ENCODE measurements at places on chromosomes 4 and X. TPM values are rescaled to one million over a fixed set of nuclear protein-coding genes. Genes with fewer than 3 reads are reported as not detected.

STK26 gene
- 64.3 TPM for total RNA-seq

DNA sequence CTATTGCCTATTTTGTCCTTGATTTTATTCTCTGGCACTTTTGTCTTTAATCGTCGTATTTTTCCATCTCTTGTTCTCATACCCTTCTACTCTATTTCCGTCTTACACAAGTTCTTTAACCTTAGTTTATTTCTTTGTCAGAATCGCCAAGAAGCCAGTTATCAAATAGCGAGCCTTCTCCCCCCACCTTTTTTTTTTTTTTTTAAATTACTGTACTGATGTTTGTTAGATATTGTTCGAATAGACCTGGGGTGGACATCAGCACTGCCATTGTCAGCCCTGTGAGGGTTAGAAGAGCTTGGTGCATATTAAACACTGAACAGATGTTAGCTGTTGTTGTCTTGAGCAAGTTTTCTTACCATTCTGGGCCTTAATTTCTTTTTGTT, 1.2 kb downstream of the SPCS3 start:
- DNase-seq, result no peak
- peak overlapping the region; percentile 84 for H3K27ac ChIP-seq
- peaks cover 6% of the 10 kb centered on the region for H3K36me3 ChIP-seq
- H3K4me1 ChIP-seq, result peaks cover 18% of the 10 kb centered on the region

DNA sequence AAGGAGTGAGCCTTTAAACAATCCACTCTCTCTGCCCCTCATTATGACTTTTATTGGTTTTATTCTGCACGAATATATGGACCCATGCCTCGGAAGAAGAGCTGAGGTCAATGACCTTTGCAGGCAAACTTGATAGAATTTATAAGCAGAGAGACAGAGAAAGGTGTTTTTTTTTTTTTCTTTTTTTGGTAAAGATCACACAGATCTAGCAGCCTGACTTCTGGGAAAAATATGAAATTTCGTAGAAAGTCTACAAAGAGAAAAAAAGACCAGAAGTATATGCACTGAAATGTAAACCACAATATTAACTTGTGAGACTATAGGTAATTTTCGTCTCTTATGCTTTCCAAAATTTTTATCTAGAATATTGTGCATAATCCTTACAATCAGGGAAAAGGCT, 61.6 kb downstream of the LEF1 start:
- H3K27ac ChIP-seq, result no peak overlapping the region
- H3K4me3 ChIP-seq, result no peak overlapping the region
- H3K4me1 ChIP-seq, result peaks cover 26% of the 10 kb centered on the region
- peaks cover 14% of the 10 kb centered on the region for H3K27me3 ChIP-seq
- DNase-seq, result no peak
- peaks cover 12% of the 10 kb centered on the region for H3K36me3 ChIP-seq

DNA sequence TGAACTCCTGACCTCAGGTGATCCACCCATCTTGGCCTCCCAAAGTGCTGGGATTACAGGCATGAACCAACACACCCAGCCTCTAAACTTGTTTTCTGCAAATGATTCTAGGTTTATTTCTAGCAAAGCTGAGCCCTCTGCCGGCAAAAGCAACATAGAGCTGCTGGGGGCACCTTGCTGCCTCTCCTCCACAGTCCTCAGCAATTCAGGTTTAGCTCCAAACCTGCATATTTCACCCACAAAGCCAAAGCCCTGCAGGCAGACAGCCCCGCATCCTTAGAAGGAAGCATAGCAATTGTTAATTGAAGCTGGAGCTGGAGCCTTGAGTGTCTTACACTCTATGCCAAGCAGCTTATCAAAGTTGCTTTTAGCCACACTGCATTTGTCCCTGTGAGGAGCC, 24.9 kb upstream of the OCIAD2 start:
- H3K4me3 ChIP-seq, result no peak overlapping the region
- DNase-seq, result no peak
- no peaks in the 10 kb centered on the region for H3K27me3 ChIP-seq
- H3K4me1 ChIP-seq, result no peaks in the 10 kb centered on the region
- no peaks in the 10 kb centered on the region for H3K36me3 ChIP-seq

Data from type B pancreatic cell (in vitro differentiated cells).